ENCODE measurements at places on chromosomes 6 and 20. TPM values are rescaled to one million over a fixed set of nuclear protein-coding genes. Genes with fewer than 3 reads are reported as not detected.

- peak; percentile 39 for DNase-seq
Observed at GRCh38 chr6:53986165-53986720, 125.0 kb upstream of the MLIP start.

- DNase-seq: no peak
Observed at GRCh38 chr20:51732096-51732791, 35.9 kb downstream of the ATP9A start.

DNA sequence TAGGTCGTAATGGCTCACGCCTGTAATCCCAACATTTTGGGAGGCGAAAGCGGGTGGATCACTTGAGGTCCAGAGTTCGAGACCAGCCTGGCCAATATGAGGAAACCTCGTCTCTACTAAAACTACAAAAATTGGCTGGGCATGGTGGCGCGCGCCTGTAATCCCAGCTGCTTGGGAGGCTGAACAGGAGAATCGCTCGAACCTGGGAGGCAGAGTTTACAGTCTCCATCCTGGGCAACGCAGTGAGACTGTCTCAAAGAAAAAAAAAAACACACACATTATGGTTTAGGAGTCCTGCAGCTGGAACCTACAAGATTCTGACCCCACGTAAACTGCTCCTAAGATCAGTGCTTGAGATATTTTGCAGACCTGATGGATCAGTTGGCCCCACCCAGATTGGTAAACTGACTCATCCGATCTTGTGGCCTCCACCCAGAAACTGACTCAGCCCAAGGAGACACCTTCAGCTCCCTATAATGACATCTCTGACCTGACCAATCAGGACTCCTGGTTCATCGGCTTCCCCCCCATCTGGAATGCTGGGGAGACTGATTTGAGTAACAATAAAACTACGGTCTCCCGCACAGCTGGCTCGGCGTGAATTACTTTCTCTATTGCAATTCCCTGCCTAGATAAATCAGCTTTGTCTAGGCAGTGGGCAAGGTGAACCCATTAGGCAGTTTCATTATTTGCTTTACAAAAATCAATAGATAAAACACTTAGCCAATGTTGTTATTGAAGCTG is 96.2 kb upstream of the BTN3A2 start:
- no peak for DNase-seq

GRCh38 chr6:70150521-70150920 is 152.4 kb downstream of the COL9A1 start:
- no peak for DNase-seq

DNA sequence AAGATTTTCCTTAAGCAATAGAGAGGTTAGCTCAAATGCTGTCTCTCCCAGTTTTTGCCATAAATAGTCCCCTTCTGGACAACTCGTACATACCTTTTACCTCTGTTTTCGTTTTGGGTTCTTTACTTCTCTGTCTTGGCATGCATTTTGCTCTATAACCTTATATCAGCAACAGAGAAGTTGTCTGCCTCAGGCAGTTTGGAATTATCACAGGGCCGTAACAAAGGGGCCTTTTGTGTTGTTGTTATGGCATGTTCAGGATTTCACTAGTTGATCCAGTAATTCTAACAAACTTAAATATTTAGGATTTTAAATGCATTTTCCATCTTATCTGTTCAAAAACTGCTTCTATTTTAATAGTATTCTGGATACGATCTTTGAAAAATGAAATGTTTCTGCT is 259.8 kb downstream of the CD109 start:
- DNase-seq: no peak

GRCh38 chr6:22622351-22622750 is 53.0 kb downstream of the HDGFL1 start:
- no peak for DNase-seq

DNA sequence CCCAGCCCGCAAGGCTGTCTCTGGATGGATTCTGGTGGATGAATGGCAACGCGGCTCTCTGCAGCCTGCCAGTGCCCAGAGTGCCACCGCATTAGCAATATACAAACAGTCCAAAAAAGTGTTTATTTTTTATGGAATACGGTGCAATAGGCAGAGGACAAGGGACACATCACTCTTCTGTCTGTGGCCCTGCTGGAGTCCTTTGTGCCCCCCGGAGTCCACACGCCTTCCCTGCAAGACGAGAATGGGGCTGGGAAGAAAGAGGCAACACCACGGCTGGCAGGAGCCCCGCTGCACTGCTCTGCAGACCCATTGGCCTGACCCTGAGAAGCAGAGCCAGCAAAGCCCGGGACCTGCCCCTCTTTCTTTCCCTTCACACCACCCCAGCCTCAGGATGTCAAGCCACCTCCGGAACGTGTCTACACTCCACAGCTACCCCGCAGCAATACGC is 196.3 kb downstream of the SYNDIG1 start:
- no peak for DNase-seq

- DNase-seq: no peak
Observed at GRCh38 chr6:41159415-41160082, 3.4 kb downstream of the TREM2 start.

GRCh38 chr20:53321596-53321995 is 272.0 kb downstream of the ZNF217 start:
- no peak for DNase-seq

- no peak for DNase-seq
Observed at GRCh38 chr6:149079911-149080491, 237.5 kb upstream of the TAB2 start.

- DNase-seq: no peak
Observed at GRCh38 chr6:3334555-3334954, 75.8 kb downstream of the PSMG4 start.

C20orf204 gene
- 1.9 TPM for total RNA-seq

KCNK5 gene
- total RNA-seq: 0.77 TPM

VARS2 gene
- 42.7 TPM for total RNA-seq

Data from Panc1 (cell line).